ENCODE measurements at places on chromosomes 3 and 15. TPM values are rescaled to one million over a fixed set of nuclear protein-coding genes. Genes with fewer than 3 reads are reported as not detected.
A peak's percentile ranks its signal among the peaks of the same experiment; 100 is the strongest.

The USP50 gene
- not detected for total RNA-seq

DNA sequence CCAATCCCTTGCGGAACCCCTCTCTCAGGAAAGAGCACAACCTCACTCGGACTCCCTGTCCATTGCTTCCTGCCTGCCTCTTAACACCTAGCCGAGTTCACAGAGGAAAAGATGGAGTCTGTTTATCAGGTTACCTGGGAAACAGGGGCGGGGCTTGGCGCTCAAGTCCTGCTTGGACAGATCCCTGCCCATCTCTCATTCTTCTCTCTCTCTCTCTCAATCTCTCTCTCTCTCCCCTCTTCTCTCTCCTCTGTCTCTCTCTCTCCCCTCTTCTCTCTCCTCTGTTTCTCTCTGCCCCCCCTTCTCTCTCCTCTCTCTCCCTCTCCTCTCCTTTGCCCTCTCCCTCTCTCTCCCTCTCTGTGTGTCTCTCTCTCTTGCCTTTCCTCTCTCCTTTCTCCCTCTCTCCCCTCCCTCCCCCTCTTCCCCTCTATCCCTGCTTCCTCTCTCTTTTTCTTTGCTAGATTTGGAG lies at the start of gene EFHB:
TSS of gene EFHB (minus strand) at position 120 of the 469 bp plus-strand sequence. CDS start 199 bp downstream, outside the sequence.
- no peaks in the 10 kb centered on the region for H3K27me3 ChIP-seq
- H3K36me3 ChIP-seq: no peaks in the 10 kb centered on the region
- no peak within 1 kb of the TSS for H3K27ac ChIP-seq
- H3K4me3 ChIP-seq: no peak within 1 kb of the TSS
- H3K4me1 ChIP-seq: no peaks in the 10 kb centered on the region
- DNase-seq: no peak

DNA sequence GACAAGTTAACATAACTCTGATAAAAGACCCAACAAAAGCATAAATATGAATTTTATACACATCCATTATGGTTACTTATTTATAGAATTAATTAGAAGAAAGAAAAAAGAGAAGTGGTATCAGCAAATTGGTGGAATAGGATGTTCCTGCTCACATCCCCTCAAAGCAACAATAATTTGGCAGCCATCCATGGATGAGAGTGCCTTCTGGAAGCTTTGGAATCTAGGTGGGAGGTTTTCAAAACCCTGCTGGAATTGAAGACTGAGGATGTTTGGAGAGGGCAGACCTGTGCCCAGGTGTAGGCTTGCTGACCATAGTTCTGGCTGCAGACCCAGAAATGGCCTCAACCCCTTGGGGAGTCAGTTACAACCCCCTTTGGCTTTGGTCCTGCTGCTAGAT lies 91.2 kb downstream of the EDEM1 start:
- no peak for DNase-seq
- H3K27me3 ChIP-seq: no peaks in the 10 kb centered on the region
- H3K27ac ChIP-seq: no peak overlapping the region
- H3K4me3 ChIP-seq: no peak overlapping the region

The MOBP gene
- not detected for total RNA-seq

DNA sequence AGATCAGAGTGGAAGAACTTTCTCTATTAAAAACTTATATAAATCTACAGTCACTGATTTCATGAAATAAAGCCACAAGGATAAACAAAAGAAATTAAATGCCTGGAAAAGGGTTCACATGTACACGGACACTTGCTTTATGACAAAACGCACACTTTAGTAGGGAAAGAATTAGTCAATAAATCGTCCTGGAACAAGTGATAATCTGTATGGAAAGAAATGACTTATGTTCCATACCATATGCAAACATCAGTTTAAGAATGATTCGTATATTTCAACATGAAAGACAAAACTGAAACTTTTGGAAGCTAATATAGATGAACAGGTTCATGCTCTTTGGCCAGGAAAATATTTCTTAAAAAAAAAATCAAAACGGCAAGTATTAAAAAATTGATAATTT lies 40.2 kb downstream of the MEF2A start:
- peaks cover 64% of the 10 kb centered on the region for H3K4me1 ChIP-seq
- H3K4me3 ChIP-seq: no peak overlapping the region
- no peaks in the 10 kb centered on the region for H3K27me3 ChIP-seq
- DNase-seq: no peak
- peak overlapping the region; percentile 23 for H3K27ac ChIP-seq
- H3K36me3 ChIP-seq: no peaks in the 10 kb centered on the region

The GCNT3 gene
- 0.36 TPM for total RNA-seq

The TMEM212 gene
- not detected for total RNA-seq

The SMAD6 gene
- total RNA-seq: 2.2 TPM

Data from gastrocnemius medialis (tissue), 4 donors.